ENCODE measurements at places on chromosomes 7 and 10.

DNA sequence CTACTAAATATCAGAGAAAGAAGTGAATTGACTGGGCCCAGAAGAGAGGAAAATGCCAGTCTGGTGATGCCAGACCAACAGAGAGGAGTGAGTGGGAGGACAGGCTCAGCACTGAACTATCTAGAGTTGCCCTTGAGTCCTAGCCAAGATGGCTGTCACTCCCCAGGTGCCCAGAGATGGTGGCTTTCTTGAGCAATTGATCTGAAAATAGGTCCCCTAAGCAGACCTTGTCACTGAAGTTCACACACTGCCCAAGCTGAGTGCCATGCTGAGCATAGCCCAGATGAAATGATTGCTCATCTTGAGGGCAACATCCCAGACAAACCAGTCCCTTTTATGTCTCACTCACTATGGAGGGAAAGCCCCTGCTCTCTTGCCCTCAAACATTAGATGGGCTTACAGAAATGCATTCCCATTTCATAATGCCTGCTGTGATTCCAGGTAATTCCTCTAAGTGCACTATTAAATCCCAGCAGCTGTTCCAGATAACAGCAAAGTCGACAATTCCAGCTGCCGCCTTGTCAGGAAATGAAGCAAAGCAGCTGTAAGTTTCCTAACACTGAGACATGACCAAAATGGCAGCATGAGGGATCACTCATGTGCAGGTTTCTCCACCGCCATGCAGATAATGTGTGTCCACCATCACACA is 329.4 kb downstream of the KCNMA1 start:
- no peak overlapping the region for H3K4me3 ChIP-seq
- no peak for DNase-seq
- peaks cover 45% of the 10 kb centered on the region for H3K27me3 ChIP-seq
- H3K4me1 ChIP-seq, result no peaks in the 10 kb centered on the region
- H3K27ac ChIP-seq, result no peak overlapping the region

GRCh38 chr7:15783987-15784693 is 97.7 kb upstream of the MEOX2 start:
- H3K4me3 ChIP-seq, result no peak overlapping the region
- no peak overlapping the region for H3K27ac ChIP-seq
- H3K36me3 ChIP-seq, result no peaks in the 10 kb centered on the region
- no peaks in the 10 kb centered on the region for H3K4me1 ChIP-seq
- no peak for DNase-seq
- H3K27me3 ChIP-seq, result no peaks in the 10 kb centered on the region

DNA sequence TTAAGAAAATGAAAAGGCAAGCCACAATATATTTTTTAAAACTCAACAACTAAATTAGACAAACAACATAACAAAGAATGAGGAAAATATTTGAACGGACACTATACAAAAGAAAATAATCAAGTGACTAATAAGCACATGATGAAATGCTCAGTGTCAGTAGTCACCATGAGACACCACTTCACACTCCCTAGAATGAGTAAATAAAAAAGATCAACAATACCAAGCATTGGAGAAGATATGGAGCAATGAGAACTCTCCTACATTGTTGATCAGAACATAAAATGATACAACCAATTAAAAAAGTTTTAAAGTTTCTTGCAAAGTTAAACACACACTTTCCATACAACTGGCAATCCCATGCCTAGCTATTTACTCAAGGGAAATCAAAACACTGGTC is 222.2 kb downstream of the C7orf25 start:
- H3K4me3 ChIP-seq, result no peak overlapping the region
- no peaks in the 10 kb centered on the region for H3K27me3 ChIP-seq
- H3K4me1 ChIP-seq, result no peaks in the 10 kb centered on the region
- no peaks in the 10 kb centered on the region for H3K36me3 ChIP-seq
- no peak overlapping the region for H3K27ac ChIP-seq
- no peak for DNase-seq

DNA sequence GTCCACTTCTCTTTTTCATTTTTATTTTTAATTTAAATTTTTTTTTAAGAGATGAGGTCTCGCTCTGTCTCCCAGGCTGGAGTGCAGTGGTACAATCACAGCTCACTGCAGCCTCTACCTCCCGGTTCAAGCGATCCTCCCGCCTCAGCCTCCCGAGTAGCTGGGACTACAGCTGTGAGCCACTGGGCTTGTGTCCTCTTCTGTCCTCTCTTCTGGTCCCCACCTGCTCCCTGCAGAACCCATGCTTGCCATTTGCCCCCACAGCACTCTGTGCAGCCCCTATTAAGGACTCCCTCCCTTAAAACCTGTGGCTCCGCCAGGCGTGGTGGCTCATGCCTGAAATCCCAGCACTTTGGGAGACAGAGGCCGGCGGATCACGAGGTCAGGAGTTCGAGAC is 9.1 kb upstream of the FZD9 start:
- no peak overlapping the region for H3K27ac ChIP-seq
- H3K4me1 ChIP-seq, result peaks cover 1% of the 10 kb centered on the region
- no peak for DNase-seq
- H3K36me3 ChIP-seq, result no peaks in the 10 kb centered on the region
- H3K27me3 ChIP-seq, result no peaks in the 10 kb centered on the region
- no peak overlapping the region for H3K4me3 ChIP-seq

DNA sequence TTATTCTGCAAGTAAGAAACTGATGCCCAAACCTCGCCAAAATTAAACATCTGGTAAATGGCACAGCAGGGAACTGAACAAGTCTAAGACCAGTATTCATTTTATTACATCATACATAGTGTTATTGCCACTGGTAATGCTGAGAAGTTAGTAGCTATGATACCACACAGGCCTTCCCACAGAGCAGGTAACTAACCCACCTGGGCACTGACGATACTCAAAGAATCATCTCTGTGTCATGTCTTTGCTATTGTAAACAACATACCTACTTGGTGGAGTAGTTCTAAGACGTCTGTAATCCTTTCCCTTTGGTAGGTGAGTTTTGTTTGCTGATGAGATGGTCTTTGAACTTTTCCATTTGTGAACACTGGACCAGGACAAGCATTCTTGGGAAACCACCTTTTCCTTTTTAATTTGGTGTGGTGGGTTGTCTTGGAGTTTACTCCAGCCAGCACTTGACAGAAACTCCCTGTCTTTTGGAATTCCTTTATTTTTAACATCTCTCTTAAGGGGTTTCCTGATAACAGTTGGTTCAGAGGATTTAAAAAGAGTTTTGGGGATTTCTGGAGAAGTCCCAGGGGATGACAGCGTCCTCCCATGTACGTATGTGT is 40.9 kb downstream of the PDSS1 start:
- no peak overlapping the region for H3K4me3 ChIP-seq
- H3K27ac ChIP-seq, result no peak overlapping the region
- H3K27me3 ChIP-seq, result no peaks in the 10 kb centered on the region
- no peak for DNase-seq
- H3K36me3 ChIP-seq, result peaks cover 74% of the 10 kb centered on the region

Data from HCT116 (cell line).